ENCODE measurements at places on chromosomes 7 and 10.

DNA sequence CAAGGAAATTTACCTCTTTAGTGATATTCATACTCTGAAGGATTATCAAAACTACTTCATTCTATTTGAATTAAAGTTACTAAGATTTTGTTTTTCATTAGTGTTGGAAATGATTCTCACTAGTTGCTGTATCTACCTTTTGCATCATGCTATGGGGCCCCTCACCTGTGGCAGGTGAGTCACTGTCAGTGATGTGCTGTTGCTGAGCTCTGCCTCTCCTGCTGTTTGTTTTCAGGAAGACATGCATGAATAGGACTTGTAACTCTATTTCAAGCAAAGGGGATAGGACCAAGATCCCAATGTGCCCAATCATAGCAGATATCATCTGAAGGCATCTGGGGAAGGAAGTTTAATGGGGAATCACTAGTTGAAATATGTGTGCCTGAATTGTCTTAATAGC, 57.4 kb upstream of the AGR3 start:
- DNase-seq, result no peak

GRCh38 chr7:17849504-17849903, 90.8 kb downstream of the SNX13 start:
- DNase-seq, result no peak

- no peak for DNase-seq
Measured at GRCh38 chr7:110835218-110835617, 255.7 kb upstream of the LRRN3 start.

- DNase-seq, result no peak
Measured at GRCh38 chr7:54880326-54880989, 121.4 kb upstream of the SEC61G start.

DNA sequence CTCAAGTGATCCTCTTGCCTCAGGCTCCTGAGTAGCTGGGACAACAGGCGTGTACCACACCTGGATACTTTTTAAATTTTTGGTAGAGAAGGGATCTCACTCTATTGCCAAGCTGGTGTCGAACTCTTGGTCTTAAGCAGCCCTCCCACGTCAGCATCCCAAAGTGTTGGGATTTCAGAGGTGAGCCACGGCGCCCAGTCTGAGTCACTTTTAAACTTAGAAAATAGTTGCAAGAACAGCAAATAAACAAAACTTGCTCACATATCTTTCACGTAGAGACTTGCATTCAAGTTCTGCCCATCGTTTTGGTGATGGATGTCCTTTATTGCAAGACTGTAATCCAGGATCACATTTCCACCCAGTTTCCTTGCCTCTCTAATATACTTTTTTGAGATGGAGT, 16.6 kb downstream of the GTF2I start:
- DNase-seq, result no peak

- no peak for DNase-seq
Measured at GRCh38 chr10:127976701-127977356, 69.9 kb downstream of the PTPRE start.

GRCh38 chr7:123675181-123675473, 19.5 kb downstream of the LMOD2 start:
- DNase-seq, result no peak

DNA sequence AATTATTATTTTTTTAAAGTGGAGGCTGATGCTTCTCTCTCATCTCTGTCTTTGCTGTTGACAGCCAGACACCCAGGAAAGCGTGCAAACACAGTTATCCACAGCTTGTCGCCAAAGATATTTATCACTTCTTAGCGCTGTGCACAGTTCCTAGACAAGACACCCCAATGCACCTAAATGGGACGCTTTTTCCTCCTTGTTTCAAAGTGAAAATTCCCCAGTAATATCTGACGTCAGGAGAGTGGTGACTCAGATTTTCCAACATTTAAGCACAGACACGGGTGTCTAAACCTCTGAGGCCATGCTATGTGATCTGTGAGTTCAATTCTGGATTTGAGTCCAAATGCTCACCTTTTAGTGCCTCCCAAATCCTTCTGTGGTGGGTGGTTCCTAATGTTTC, 151.6 kb downstream of the EMX2 start:
- no peak for DNase-seq

DNA sequence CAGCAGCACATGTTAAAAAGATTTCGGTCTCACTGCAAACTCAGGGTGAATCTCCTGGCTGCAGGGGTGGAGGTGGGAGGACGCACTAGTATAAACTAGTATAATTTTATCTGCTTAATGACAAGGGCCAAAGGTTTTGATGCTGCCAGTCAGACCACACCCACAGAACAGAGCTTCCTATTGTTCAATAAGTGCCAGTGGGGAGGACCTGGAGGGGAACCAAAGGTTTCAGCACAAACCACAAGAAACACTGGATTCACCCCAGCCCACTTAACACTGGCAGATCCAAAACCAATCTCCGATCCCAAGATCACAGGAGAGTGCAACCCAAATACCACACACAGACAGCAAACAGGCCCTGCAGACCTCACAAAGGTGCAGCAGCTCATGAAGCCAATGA, 6.6 kb downstream of the VOPP1 start:
- no peak for DNase-seq

GRCh38 chr7:296373-296945, 6.5 kb downstream of the FOXL3 start:
- DNase-seq, result no peak

DNA sequence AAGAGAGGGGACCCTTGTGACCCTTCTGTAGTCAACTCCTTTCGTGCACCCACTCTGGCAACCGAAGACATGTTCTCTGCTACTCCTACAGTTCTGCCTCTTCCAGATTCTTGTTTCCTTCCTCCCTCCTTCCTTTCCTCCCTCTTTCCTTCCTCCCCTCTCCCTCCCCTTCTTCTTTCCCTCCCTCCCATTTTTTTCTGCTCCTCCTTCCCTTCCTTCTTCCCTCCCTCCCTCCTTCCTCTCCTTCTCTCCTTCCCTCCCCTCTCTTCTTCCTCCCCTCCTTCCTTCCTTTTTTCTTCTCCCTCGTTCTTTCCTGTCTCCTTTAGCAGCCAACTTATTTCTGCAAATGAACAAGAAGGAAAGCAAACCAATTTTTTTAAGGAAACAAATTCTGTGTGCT, 111.5 kb downstream of the NPTX2 start:
- DNase-seq, result no peak

GRCh38 chr7:140678081-140678815, 5.5 kb downstream of the ADCK2 start:
- no peak for DNase-seq

- DNase-seq, result no peak
Measured at GRCh38 chr10:12590675-12591659, 241.6 kb downstream of the CAMK1D start.

- DNase-seq, result no peak
Measured at GRCh38 chr7:159103382-159104187, 41.1 kb downstream of the VIPR2 start.

GRCh38 chr10:60735244-60735643, 43.0 kb upstream of the CDK1 start:
- no peak for DNase-seq

DNA sequence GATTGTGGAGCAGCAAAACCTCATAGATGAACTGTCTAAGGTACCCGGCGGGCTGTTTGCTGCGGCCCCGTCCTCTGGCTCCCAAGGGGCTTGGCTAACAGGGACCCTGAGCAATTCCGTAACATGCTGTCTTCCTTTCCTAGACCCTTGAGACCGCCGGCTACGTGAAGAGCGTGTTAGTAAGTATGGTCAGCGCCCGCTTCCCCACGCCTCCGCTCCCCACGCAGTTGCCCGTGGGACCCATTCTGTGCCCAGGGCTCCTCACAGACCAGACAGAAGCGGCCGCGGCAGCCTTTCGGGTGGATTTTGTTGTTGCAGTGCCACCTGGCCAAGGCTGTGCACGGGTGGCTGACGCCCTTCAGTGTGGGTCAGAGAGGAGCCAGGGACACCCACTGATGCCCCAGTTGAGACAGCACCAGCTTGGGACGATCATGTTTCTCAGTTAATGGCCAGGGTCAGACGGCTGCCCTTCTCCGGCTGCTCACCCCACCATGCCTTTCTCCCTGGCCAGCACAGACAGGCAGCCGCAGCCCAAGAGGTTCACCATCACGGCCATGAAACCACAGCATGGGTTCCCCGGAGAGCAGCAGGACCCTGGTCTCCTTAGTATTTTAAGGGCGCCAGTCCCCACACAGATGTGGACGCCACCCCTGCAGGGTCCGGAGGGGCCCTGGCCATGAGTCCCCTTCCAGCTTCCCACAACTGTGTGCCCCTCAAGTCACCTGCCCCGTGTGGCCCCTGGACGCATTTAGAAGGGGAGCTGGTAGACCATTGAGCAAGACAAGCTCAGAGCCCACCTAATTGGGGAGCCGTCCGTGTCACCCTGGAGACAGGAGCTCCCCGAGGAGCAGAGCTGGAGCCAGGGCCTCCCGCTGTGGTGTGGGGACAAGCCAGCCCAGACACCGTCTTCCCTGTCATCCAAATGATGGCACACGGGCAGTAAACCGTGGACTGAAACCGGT, 49.4 kb upstream of the DPYSL4 start:
- DNase-seq, result no peak

GRCh38 chr10:1498746-1499358, 238.5 kb downstream of the ADARB2 start:
- DNase-seq, result no peak

DNA sequence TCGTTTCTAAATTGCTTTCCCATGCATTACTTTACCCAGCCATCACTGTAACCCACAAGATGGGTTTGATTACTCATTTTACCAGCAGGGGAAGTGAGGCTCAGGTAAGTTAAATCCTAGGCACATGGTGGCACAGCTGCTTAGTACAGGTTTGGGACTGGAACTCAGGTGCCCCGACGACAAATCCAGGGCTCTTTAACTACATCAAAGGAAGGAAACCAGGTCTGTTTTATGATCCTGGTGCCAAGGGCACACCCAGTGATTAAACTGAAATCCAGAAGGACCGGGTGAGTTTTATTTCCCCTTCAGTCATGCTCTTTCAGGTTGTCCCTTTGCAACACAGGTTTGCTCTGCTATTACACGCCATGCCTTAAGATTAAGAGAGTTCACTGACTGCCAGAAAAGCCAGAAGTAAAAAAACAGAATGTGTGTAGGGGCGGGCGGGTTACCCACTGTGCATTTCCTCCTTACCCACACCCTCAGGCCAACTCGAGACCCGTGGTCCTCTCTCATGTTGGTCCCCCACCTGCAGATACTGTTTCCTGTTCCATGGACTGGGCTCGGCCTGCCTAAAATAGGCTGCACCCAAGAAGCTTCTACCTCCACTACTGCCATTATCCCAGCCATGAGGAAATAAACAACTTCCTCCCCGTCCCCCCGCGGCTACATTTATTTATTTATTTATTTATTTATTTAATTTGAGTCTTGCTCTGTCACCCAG, 55.1 kb upstream of the KDM7A start:
- peak; percentile 48 for DNase-seq

GRCh38 chr10:114810926-114811325, 10.7 kb upstream of the FHIP2A start:
- no peak for DNase-seq

DNA sequence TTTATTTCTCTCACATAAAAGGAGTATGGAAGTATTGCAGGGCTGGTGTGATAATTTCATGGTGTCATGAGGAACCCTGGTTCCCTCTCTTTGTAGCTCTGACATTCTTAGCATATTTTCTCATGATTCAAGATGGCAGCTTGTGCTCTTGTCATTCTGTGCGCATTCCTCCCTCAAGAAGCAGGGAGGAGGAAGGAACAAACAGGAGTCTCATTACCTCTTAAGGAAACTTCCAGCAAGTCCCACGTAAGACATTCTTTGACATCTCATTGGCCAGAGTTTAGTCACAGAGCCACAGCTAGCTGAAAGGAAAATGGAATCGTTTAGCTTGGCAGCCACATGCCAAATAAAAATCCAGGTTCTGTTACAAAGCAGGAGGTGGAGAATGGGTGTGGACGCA, 546.8 kb downstream of the LRMDA start:
- no peak for DNase-seq

DNA sequence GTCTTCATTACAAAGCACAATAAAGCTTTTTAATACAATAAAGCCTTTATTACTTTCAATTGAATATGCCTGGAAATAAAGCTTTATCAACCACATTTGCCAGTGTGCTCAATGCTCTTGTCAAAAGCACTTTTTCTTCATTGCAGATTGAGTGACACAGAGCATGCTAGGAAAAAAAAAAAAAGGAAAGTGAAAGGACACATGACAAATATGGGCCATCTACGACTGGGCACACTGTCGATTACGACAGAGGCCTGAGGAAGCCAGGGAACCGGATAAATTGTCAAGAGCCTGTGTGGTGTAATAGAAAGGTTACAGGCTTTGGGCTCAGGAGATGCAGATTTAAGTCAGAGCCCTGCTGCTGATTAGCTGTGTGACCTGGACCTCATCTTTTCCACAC, 84.8 kb upstream of the LRGUK start:
- no peak for DNase-seq

- no peak for DNase-seq
Measured at GRCh38 chr10:95814011-95814727, 58.2 kb downstream of the ENTPD1 start.

GRCh38 chr7:19930851-19931250, 157.4 kb upstream of the TMEM196 start:
- DNase-seq, result no peak

DNA sequence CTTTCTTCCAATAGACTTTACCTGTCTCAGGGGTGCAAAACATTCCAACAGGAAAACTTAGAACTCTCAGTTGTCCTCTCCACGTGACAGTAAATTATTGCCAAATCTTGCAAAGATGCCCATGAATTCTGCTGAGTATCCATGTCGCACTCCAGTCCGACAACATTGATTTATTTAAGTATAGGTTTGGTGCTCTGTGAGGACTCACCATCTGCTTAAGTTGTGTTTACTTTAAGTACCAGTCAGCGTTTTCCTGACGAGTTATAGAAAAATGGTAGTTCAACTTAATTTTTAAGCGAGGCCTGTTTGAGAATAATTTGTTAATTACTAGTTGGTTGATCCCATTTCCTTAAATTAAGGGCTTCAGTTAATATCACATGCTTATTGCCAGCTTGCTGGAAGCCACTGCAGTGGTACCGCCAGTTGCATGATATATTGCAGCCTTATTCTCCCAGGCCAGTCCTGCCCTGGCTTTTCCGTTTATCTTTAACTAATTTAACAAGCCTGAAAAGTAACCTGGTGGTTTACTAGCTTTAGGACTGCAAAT, 27.8 kb downstream of the CREB5 start:
- DNase-seq, result no peak

DNA sequence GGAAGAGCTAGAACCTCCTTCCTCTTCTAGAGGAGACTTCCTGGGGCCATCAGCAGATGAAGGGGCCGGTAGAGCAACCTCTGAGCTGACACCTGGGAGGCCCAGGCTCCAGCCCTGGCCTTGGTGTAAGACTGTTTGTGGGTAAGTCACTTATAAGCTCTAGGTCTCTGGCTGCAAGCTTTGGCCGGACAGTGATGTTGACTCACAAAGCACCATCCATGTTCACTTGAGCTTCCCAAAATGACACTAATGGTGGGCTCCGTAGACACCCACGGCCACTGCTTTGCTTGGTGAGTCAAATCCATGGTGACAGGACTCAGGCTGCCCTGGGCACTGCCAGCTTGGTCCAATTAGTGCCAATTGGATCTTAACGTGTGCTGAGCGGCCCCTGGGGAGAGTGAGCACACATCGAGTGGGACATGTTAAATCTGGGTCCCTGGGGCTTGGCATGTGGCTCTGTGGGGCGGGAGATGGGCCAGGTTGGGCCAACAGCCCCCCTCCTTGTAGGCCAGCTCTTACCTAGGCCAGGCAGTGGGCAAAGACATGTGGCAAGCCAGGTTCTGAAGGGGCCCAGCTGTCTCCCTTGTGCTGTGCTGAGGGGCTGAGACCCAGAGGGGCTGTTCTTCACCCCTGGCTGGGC, 16.7 kb downstream of the NEURL1 start:
- DNase-seq, result no peak

GRCh38 chr7:55173671-55174070, 154.9 kb downstream of the EGFR start:
- DNase-seq, result no peak

Data from NAMALWA (cell line).